CD4-positive, alpha-beta T cell treated with Interleukin-15 for 1 hour (primary cell): ENCODE measurements at places on chromosomes 7 and 10.

GRCh38 chr10:123390332-123390731 is 236.1 kb downstream of the BUB3 start:
- DNase-seq: no peak

DNA sequence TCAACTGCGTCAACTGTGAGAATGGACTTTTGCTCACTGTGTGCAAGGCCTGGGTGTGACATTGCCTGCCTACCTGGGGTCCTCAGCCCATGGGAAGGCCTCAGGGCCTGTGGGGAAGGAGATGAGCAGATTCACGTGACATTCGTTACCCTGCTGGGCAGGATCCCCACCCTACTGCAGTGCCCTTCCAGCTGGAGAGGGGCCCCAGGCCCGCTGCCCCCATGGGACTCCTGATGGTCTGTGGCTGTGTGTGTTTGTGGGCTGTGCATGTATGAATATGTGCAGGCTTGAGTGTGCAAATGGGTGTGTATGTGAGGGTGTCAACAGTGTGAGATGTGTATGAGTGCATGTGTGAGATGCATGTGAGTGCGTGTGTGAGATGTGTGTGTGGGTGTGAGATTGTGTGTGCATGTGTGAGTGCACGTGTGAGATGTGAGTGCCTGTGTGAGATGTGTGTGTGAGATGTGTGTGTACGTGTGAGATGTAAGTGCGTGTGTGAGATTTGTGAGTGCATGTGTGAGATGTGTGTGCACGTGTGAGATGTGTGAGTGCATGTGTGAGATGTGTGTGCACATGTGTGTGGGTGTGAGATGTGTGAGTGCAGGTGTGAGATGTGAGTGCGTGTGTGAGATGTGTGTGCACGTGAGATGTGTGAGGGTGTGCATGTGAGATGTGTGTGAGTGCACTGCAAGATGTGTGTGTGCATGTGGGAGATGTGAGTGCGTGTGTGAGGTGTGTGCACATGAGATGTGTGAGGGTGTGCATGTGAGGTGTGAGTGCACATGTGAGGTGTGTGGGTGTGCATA is 29.7 kb downstream of the PPIF start:
- no peak for DNase-seq

DNA sequence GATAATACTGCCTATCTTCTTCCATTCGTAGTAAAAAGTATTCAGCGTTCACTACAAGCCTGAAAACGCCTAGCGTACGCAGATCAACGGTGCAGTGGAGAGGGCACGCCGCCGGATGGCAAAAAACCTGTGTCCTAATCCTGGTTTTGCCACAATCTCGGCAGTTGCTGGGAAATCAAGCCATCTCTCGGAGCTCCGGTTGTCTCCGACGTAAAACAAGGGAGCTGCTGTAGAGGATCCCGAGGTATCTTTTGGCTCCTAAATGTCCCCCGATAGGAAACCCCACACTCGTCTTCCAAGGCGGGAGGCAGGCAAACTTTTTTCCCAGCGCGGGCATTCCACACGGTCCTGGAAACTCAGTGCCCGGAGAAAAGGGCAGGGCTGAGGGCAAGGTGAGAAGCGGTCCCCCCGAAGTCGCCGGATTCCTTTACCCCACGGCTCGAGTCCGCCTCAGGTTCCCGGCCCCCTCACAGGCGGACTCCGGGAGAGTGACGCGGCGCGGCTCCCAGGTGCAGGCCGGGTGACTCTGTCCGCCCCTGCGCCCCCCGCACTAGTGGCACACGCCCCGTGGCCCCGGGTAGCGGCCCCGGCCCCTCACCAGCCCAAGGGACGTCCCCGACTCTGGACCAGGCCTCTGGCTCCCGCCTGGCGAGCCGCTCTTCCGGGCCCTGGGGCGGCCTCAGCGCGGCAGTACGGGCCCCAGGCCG is 649 bp downstream of the IDE start:
- DNase-seq: peak; percentile 24

GRCh38 chr7:46707973-46708372 is 786.9 kb upstream of the IGFBP3 start:
- no peak for DNase-seq

GRCh38 chr10:24010436-24010970 is 198.4 kb upstream of the KIAA1217 start:
- no peak for DNase-seq

GRCh38 chr7:121604627-121605316 is 208.7 kb upstream of the FAM3C start:
- DNase-seq: no peak

GRCh38 chr7:36507475-36508440 is 118.1 kb downstream of the ANLN start:
- DNase-seq: no peak

DNA sequence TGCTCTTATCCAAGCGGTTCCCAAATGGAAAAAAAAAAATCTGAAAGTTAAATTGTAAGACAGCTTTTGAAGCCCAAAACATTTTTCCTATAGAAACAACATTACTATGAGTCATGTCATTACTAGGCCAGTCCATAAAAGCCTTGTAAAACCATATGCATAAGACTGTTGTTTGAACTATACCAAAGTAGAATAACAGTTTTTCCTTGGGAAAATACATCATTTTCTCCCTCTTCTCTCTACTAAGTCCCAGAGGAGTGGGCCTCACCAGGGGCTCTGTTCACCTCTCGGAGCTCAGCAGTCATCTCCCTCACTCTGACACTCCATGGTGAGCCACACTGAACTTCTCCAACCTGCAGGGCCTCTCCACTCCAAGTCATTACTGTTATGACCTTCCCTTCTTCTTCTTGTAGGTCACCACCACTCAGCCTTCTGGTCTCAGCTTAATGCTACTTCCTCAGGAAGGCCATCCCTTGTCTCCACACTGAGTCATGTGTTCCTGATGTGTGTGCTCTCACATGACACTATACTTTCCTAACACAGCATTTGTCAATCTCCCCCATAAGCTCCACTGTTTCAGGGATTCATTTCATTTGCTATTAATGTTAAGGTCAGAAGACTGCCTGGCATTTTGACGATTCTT is 32.5 kb downstream of the ZNF438 start:
- peak; percentile 72 for DNase-seq

- DNase-seq: no peak
These were observed 124.8 kb downstream of the TCERG1L start for GRCh38 chr10:131186547-131187253.

DNA sequence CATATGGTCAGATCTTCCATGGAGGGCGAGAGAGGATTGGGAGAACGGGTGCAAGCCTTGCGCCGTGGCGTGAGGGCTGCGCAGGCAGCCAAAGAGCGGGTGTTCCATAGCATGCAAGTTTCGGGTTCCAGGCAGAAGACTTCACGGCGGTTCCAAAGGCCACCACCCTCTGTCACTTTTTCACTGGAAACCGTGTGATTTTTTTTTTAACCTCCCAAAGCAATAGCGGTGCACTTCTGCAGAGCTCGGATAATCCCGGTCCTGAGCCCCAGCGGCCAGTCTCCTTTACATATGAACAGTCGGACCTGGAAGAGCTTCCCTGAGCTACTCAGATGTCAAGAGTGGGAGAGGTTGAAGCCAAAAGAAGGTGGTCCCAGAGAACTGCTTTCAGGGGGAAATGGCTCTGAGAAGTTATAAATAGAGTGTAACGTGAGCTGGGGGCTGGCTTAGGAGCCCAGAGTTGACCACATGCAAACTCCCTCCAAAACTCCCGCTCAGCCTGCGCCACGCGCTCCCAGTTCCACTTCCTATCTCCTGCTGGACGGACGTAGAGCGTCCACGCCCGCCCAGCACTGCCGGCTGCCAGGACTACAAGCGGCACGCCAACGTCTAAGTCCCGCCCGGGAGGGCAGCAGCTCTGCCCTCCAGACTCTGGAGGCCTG is at the start of gene MEOX2:
TSS of gene MEOX2 (minus strand) at position 389 of the 662 bp plus-strand sequence. CDS start at position 108, 281 bp downstream.
- no peak for DNase-seq

DNA sequence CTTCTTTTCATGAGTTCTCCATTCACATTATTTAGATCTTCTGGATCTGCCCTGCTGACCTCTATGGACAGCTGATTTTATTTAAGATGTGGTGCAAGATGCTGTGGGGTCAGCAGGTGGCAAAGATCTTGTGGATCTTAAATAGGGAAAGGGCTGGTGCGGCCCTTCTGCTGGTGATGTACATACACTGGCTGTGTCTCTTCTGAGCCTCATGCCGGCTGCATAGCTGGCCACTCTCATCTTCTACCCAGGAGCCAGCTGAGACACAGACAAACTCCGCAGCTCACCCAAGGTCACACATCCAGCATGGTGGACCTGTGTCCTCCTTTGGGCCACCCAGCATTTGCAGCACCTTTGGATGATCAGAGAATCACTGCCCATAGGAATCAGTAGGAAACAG is 9.7 kb downstream of the RBP3 start:
- DNase-seq: no peak

GRCh38 chr10:48545462-48546145 is 59.3 kb downstream of the ARHGAP22 start:
- no peak for DNase-seq

DNA sequence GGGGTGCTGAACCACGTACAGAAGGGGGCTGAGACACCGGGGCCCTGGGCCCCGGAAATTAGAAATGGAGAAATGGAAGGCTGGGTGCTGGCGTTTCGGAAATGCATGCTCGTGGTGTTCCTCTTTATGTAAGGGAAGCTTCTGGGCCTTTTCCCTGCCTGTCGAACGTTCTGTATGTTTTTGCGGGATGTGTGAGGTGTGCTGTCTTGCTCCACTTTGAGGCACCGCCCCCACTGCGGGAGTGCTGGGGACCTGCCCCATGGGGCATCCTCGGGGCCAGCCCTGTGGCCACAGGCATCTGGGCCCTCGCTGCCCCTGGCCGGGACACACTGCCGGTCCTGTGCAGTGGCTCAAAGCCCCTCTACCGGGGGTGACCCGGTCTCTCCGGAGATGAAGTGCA is 1.7 kb upstream of the VENTX start:
- peak; percentile 40 for DNase-seq

DNA sequence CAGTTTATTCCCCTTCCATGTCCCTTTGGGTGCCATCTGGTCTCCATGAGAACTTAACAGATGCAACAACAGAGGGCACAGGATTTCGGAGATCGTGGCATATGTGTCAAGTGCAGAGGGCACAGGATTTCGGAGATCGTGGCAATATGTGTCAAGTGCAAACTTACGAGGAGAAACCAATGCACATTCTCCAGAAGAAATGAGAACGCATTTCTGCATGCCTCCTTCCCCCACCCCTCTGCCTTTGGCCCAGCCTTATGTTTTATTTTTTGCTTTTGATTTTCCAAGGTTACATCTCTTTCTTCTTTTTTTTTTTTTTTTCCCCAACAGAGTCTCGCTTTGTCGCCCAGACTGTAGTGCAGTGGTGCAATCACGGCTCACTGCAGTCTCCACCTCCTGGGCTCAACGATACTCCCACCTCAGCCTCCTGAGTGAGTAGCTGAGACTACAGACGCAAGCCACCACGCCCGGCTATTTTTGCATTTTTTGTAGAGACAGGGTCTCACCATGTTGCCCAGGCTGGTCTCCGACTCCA is 586 bp upstream of the ANKRD26 start:
- peak; percentile 20 for DNase-seq

- no peak for DNase-seq
These were observed 319 bp upstream of the STX1A start for GRCh38 chr7:73719806-73720169.

GRCh38 chr10:20624642-20625041 is 272.5 kb downstream of the NEBL start:
- no peak for DNase-seq
